ENCODE measurements at places on chromosomes 12 and 14.

GRCh38 chr12:113239288-113239771 lies 18.1 kb downstream of the TPCN1 start:
- DNase-seq = no peak

- no peak for DNase-seq
These were observed 30.1 kb upstream of the ABCC9 start for GRCh38 chr12:21971344-21971743.

DNA sequence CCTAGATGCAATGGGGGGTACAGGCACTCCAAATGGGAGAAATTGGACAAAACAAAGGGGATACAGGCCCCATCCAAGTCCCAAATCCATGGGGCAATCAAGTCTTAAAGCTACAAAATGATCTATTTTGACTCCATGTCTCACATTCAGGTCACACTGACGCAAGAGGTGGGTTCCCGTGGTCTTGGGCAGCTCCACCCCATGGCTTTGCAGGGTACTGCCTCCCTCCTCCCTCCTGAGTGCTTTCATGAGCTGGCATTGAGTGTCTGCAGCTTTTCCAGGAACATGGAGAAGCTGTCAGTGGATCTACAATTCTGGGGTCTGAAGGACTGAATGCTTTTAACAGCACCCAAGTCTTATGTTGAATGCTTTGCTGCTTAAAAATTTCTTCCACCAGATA lies 274.5 kb upstream of the LRIG3 start:
- DNase-seq = no peak

DNA sequence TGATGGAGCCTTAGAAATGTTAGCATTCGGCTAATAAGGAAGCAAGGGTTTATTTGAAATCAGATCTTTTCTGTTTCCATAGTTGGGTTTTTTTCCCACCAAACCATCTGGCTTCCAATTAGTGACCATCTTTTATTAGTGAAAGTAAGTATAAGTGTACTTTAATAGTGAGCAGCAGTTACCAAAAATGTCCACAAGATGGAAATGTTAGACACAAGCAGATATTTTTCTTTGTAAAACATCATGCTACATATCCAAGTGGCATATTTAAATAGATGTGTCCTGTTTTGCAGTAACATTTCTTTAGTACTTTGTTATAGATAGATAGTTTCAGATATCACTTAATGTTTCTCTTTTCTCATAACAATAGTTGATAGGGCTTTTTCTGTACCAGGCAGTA lies 28.8 kb downstream of the YEATS4 start:
- DNase-seq = peak; percentile 69

GRCh38 chr14:77319422-77319821 lies 1.3 kb downstream of the POMT2 start:
- no peak for DNase-seq

DNA sequence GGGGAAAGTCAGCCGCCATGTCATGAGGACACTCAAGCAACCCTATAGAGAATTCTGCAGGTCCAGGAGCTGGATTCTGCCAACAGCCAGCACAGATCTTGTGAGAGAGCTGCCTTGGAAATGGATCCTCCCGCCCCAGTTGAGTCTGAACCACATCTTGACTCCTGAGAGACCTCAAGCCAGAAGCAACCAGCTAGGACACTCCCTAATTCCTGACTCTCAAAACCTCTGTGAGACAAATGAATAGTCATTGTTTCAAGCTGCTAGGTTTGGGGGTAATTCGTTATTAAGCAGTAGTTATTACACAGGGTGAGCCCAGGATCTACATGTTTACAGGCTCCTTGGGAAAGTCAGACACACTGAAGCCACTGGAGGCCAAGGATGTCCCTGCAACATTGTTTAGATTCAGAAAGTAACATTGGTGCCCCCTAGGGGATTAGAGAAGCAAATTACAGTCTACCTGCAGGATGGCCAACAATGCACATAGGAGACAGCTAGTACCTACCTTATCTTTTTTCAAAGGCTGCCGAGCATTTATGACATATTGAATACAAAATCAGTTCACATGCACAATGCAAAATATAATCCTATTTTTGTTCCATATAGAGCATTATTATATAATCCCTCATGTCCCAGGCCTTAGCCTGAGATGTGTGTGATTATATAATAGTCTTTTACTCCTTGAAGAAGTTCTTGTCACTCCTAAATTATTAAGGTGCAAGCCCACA lies 57.9 kb upstream of the FICD start:
- peak; percentile 50 for DNase-seq

- no peak for DNase-seq
These were observed 36.7 kb upstream of the RESF1 start for GRCh38 chr12:31922341-31923062.

- DNase-seq = no peak
These were observed 299.6 kb downstream of the EMP1 start for GRCh38 chr12:13496111-13496510.

- no peak for DNase-seq
These were observed 13.7 kb downstream of the MCRS1 start for GRCh38 chr12:49554266-49554665.

DNA sequence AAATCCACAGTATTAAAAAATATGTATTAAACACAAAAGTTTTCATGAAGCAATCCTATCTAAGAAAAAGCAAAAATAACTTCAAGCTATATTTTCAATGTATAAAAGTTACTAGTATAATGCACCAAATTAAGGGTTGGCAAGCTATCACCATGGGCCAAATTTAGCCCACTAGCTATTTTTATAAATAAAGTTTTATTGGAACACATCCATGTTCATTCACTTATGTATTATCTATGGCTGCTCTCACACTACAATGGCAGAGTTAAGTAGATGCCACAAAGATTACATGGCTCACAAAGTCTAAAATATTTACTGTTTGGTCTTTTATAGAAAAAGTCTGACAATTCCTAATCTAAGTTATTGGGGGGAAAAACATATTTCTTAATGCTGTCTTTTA lies 17.6 kb downstream of the KLHL28 start:
- DNase-seq = no peak

DNA sequence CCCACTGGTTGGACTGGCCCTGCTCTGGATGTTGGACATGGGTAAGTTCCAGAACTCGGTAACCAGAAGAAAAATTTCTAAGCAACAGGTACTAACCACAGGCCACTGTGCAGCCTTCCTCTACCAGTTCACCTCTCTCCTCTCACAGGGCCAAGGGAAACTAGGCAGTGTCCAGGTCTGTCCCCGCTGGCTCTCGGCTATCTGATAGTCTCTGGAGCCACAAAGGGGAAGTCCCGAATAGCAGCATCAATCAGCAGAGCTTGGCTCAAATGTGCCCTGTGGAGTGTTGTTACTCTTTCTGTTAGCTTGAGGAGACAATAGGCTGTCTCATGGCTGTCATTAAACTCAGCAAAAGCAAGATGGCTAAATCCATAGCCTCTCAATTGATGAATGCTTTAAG lies 73.2 kb downstream of the TSPAN11 start:
- DNase-seq = no peak

GRCh38 chr14:102799684-102800562 lies 22.7 kb downstream of the TRAF3 start:
- DNase-seq = peak; percentile 97

- no peak for DNase-seq
These were observed 26.5 kb downstream of the AP5M1 start for GRCh38 chr14:57295239-57295638.

DNA sequence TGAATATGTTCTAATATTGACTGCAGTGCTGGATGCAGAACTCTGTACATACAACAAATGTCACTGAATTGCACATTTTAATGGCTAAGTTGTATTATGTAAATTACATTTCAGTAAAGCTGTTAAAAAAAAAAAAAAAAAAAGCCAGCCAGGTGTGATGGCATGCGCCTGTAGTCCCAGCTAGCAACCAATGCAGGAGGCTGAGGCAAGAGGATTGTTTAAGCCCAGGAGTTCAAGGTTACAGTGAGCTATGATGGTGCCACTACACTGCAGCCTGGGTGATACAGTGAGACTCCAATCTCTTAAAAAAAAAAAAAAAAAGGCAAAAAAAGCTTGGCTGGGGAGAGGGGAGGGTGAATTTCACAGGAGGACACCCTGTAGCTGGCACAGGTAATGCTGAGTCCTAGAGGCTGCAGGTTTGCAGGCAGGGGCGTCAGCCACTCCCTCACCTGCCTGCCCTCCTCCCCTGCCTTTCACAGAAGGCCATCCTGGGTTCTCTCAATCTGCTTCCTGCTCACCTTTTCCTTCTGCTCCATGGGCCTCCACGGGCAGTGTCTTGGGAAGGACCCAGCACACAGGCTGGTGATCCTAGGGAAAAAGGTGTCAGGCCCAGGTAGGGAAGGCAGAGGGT lies 40.7 kb downstream of the TESC start:
- DNase-seq = no peak

- DNase-seq = no peak
These were observed 221.8 kb downstream of the TMEM121 start for GRCh38 chr14:105748204-105748578.

- peak; percentile 68 for DNase-seq
These were observed 1750.7 kb upstream of the FLRT2 start for GRCh38 chr14:83779266-83779665.

DNA sequence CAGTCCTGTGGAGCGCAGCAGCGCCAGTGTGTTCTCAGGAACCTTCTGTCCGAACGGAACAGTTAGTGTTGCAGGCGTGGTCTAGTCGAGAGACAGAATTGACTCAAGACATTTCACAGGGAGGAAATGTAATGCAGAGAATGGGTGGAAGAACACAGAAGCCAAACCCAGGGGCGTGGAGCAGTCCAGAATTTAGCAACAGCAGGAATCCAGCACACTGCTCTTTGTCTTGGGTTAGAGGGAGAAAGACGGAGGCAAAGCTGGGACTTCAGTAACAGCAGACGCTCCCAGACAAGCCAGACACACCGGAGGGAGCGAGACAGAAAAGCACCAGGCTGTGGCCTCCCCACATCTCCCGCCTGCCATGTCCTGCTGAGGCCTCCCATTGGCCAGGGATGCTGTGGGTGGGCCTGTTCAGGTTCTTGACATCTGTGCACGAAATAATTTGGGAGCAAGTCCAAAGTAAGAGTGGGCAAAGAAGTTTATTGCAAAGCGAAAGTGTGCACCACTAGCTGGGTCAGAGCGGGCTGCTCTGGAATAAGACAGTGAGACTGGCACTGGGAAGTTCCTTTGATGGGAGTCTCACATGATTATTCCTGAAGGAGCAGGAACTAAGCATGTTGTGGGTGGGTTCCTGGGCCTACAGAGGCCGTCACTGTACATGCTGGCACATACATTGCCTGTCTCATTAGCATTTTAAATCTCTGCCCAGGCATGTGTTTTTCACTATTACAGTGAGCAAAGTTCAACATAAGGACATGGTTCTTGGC lies 339.3 kb upstream of the SFSWAP start:
- DNase-seq = no peak

GRCh38 chr14:100153560-100153959 lies 5.9 kb downstream of the DEGS2 start:
- no peak for DNase-seq

- no peak for DNase-seq
These were observed 33.2 kb upstream of the LTBP2 start for GRCh38 chr14:74645244-74645643.

GRCh38 chr12:103729499-103729898 lies 111.5 kb downstream of the NT5DC3 start:
- DNase-seq = no peak

- no peak for DNase-seq
These were observed 19.4 kb upstream of the A2M start for GRCh38 chr12:9134981-9135628.

DNA sequence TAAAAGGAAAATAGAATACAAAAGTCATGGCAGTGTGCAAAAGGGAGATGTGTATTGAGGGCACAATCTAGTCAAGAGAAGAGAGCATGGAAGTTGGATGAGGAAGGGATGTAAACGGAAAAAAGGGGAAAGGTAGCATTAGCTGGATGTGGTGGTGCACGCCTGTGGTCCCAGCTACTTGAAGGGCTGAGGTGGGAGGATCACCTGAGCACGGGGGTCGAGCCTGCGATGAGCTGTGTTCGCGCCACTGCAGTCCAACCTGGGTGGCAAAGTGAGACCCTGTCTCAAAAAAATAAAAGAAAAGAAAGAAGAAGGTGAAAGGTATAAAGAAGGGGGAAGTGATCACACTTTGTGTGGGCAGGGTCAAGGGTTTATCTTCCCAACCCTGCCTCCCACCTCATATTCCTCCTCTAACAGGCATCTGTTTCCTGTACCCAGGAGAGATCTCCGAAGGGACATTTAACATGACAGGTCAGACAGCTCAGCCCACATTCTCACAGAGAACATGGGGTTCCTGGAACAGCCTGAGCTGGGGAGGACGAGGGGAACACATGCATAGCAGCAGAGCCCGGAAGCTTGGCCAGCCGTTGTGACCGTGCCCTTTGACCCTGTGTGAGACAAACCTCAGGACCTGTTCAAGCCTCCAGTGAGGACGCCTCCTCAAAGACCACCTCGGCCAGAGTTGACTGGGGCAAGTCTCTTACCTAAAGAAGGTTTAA lies 8.9 kb downstream of the RNASE11 start:
- no peak for DNase-seq

GRCh38 chr12:126437934-126438333 lies 1372.7 kb downstream of the AACS start:
- no peak for DNase-seq

DNA sequence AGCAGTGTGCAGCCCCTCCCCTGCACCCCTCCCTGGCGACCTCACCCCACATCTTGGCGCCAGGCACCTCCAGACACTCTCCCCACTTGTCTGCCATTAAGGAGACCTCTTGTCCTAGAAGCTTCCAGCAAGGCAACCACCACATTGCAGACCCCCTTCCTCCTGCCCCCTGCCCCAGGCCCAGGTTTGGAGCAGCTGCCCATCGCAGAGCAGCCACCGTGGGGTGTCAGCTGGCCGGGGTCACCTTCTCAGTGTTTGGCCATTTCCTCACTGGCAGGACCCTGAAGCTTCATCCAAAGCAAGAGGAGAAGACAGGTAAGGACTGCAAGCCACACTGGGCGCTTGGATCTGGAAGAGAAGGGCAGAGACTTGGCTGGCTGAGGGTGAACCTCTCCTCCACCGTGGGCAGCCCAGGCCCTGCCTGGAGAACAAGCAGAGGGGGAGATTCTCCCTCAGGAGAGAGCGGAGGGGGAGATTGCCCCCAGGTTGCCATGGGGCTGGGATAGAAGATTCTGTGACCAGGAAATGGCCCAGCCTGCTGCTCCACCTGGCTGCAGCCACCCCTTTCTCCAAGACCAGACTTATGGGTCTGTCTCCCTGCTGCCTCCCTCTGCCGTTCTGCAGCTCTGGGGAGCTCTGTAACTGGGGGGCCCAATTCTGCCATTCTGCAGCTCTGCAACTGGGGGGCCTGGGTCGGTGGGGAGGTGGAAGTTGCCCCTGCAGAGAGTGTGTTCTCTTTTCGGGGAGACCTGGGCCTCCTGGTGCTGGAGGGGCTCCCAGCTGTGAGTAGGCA lies 72.9 kb upstream of the C14orf180 start:
- no peak for DNase-seq

DNA sequence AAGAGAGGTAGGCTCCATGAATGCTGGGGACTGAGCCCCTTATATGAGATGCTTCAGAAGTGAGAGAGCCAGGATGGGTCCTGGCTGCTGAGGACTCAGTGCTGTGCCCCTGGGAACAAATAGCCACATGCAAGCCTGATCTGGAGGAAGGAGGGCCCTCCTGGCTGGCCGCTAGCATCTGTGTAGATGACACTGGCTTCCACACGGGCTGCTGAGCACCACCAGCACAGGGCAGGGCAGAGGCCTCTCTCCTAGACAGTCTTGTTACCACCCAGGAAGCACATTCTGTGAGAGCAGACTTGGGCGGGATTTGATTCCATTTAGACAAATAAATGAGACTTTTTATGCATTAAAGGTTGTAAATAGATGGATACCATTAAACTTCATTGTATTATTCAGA lies 48.0 kb downstream of the ZNF664 start:
- no peak for DNase-seq

Data from fibroblast of skin of abdomen (primary cell).